Right atrium auricular region (tissue), 2 donors: ENCODE measurements at places on chromosomes 16 and 17. TPM values are rescaled to one million over a fixed set of nuclear protein-coding genes. Genes with fewer than 3 reads are reported as not detected.

DNA sequence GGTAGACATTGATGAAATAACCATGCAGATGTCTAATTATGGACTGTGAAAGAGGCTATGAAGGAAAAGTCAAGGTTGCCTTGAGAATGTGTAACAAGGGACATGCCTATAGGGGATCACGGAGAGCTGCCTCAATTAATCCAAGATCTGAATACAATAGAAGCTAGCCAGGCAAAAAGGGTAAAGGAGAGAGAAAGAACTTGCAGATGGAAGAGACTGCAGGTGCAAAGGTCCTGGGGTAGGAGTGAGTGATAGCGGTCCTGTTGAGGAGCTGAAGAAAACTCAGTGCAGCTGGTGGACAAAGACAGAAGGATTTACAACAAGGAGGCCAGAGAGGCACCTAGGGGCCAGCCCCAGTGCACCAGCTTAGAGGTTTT, 15.9 kb upstream of the TNS4 start:
- no peak for DNase-seq
- H3K36me3 ChIP-seq = no peaks in the 10 kb centered on the region
- no peak overlapping the region for H3K4me3 ChIP-seq

- H3K27me3 ChIP-seq = no peaks in the 10 kb centered on the region
- DNase-seq = no peak
- no peaks in the 10 kb centered on the region for H3K4me1 ChIP-seq
These were observed 489.0 kb downstream of the NPIPA7 start for GRCh38 chr16:16867973-16868372.

- H3K4me1 ChIP-seq = no peaks in the 10 kb centered on the region
- DNase-seq = no peak
- no peaks in the 10 kb centered on the region for H3K27me3 ChIP-seq
- H3K27ac ChIP-seq = no peak overlapping the region
- H3K4me3 ChIP-seq = no peak overlapping the region
- peaks cover 1% of the 10 kb centered on the region for H3K36me3 ChIP-seq
These were observed 10.2 kb downstream of the KATNB1 start for GRCh38 chr16:57745768-57746167.

MT1G gene
- not detected for total RNA-seq

KRT9 gene
- not detected for total RNA-seq

DNA sequence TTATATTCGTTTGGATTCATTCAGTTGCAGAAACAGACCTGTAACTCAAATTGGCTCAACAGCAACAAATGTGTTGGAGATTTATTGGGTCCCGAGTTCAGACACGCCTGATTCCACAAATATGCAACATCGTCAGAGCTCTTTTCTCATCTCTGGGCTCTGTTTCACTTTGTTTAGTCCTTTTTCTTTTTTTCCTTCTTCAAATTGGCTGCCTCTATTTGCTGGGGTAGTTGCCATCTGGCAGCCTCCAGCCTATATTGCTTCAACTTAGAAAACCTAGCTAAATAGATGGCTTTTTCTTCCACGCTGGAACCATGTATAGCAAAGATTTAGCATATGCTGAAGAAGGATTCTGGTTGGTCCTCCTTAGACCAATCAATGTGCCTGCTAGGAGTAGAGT, 398.5 kb downstream of the RBFOX1 start:
- H3K4me1 ChIP-seq = no peaks in the 10 kb centered on the region
- no peak overlapping the region for H3K27ac ChIP-seq
- no peaks in the 10 kb centered on the region for H3K36me3 ChIP-seq
- no peak for DNase-seq
- no peaks in the 10 kb centered on the region for H3K27me3 ChIP-seq
- no peak overlapping the region for H3K4me3 ChIP-seq

CTRB1 gene
- total RNA-seq = not detected

C1QTNF8 gene
- total RNA-seq = not detected

GRCh38 chr16:12565423-12565822, 238.3 kb downstream of the CPPED1 start:
- DNase-seq = no peak
- H3K4me3 ChIP-seq = no peak overlapping the region
- H3K36me3 ChIP-seq = no peaks in the 10 kb centered on the region
- H3K27me3 ChIP-seq = no peaks in the 10 kb centered on the region
- no peak overlapping the region for H3K27ac ChIP-seq

KSR1 gene
- 7.9 TPM for total RNA-seq

- H3K36me3 ChIP-seq = no peaks in the 10 kb centered on the region
- H3K4me3 ChIP-seq = no peak overlapping the region
- H3K4me1 ChIP-seq = no peaks in the 10 kb centered on the region
- no peak overlapping the region for H3K27ac ChIP-seq
- DNase-seq = no peak
These were observed 5.8 kb downstream of the PIPOX start for GRCh38 chr17:29048440-29049368.

FCSK gene
- 9.5 TPM for total RNA-seq

DNA sequence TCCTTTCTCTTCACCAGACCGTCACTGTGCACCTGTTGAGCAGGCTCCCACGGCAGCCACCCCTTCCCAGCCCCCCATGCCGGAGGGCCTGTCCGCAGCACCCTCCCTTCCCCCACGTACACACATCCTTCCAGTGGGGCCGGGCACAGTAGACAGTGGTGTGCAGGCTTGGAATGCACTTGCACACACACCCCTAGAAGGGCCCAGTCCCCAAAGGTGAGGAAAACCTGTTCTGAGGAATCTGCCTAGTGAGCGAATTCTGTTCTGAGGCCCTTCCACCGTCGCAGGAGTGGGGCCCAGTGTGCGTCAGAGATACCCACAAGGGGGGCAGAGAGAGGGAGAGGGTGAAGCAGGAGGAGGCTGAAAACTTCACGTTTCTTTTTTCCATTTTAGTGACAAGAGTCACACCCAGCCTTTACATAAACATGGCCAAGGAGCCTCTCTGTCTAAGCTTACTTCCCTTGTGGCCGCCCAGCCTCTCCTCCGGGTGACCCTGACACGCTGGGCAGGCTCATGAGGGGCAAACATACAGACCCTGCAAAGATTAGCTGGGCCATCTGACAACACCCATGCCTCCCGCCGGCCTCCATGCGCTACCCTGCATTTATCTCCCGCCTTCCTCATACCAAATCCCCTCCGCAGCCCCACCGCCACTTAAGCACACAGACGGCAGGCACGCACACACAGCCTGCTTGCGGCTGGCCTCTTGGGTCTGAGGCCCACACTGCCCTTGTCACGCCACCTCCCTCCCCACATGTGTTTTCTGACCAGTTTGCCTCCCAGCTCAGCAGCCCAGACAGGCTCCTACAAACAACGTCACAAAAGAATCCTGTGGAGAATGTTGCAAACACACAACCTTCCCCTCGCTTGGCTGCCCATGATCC, 1.8 kb downstream of the ZBTB4 start:
- peak; percentile 73 for DNase-seq
- H3K27ac ChIP-seq = peak overlapping the region; percentile 100
- H3K4me1 ChIP-seq = no peaks in the 10 kb centered on the region
- H3K4me3 ChIP-seq = peak overlapping the region; percentile 89
- H3K27me3 ChIP-seq = no peaks in the 10 kb centered on the region
- no peaks in the 10 kb centered on the region for H3K36me3 ChIP-seq

SLC16A6 gene
- total RNA-seq = 0.43 TPM

GRCh38 chr17:57910462-57911420, 44.5 kb downstream of the CUEDC1 start:
- DNase-seq = no peak
- H3K27me3 ChIP-seq = no peaks in the 10 kb centered on the region
- H3K27ac ChIP-seq = peak overlapping the region; percentile 86
- no peaks in the 10 kb centered on the region for H3K36me3 ChIP-seq
- H3K4me1 ChIP-seq = no peaks in the 10 kb centered on the region

GRCh38 chr17:29145289-29146073, 34.7 kb downstream of the MYO18A start:
- no peaks in the 10 kb centered on the region for H3K27me3 ChIP-seq
- no peak overlapping the region for H3K4me3 ChIP-seq
- DNase-seq = peak; percentile 89
- no peaks in the 10 kb centered on the region for H3K36me3 ChIP-seq
- peak overlapping the region; percentile 60 for H3K27ac ChIP-seq
- no peaks in the 10 kb centered on the region for H3K4me1 ChIP-seq

DNA sequence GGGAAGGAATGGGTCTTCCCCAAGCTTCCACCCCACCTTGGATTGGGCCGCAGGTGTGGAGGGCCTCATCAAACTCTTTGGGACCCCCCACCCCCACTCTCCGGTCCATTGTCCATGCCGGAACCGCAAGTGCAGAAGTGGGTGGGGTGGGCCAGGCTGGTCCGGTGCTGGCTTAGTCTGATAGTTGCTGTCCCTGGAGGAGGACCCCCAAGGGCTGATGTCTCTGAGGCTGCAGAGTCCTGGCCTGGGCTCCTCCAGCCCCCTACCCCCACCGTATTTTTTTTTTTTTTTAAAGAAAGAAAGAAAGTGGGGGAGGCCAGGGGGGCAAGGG, 7.1 kb upstream of the ATXN7L3 start:
- H3K4me3 ChIP-seq = no peak overlapping the region
- no peaks in the 10 kb centered on the region for H3K27me3 ChIP-seq
- peaks cover 32% of the 10 kb centered on the region for H3K4me1 ChIP-seq
- H3K36me3 ChIP-seq = peaks cover 47% of the 10 kb centered on the region
- no peak for DNase-seq

ABI3 gene
- 6.7 TPM for total RNA-seq

RND2 gene
- total RNA-seq = 3.5 TPM

PNMT gene
- 14.9 TPM for total RNA-seq

- no peaks in the 10 kb centered on the region for H3K27me3 ChIP-seq
- no peaks in the 10 kb centered on the region for H3K36me3 ChIP-seq
- no peaks in the 10 kb centered on the region for H3K4me1 ChIP-seq
- no peak overlapping the region for H3K4me3 ChIP-seq
- peak overlapping the region; percentile 97 for H3K27ac ChIP-seq
These were observed 8.0 kb downstream of the MAP3K14 start for GRCh38 chr17:45308840-45309239.

FSCN2 gene
- 0.63 TPM for total RNA-seq

- no peaks in the 10 kb centered on the region for H3K27me3 ChIP-seq
- H3K4me3 ChIP-seq = no peak overlapping the region
- peaks cover 42% of the 10 kb centered on the region for H3K4me1 ChIP-seq
- H3K27ac ChIP-seq = no peak overlapping the region
- no peaks in the 10 kb centered on the region for H3K36me3 ChIP-seq
- DNase-seq = no peak
These were observed 5.7 kb downstream of the CANT1 start for GRCh38 chr17:79003661-79004411.

DNA sequence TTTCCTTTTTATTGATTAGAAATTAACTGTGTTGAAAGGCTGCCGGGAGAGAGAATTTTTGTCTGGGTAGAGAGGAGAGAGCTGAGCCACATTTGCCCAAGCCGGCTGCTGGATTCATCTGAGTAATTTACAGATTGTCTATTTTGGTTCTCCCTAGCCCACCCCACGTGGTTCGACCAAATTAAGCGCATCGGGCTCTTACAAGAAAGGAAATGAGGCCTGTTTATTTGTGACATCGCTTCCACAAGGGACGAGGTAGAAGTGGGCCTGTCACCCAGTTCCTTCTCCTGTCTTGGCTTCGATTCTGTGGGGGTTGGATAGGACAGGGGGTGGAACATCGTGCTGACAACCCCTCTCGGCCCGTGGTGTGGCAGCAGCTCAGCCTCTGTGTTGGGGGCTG, 42.9 kb downstream of the SYT17 start:
- H3K36me3 ChIP-seq = no peaks in the 10 kb centered on the region
- H3K4me1 ChIP-seq = no peaks in the 10 kb centered on the region
- no peak for DNase-seq
- H3K27ac ChIP-seq = no peak overlapping the region
- no peak overlapping the region for H3K4me3 ChIP-seq

DNA sequence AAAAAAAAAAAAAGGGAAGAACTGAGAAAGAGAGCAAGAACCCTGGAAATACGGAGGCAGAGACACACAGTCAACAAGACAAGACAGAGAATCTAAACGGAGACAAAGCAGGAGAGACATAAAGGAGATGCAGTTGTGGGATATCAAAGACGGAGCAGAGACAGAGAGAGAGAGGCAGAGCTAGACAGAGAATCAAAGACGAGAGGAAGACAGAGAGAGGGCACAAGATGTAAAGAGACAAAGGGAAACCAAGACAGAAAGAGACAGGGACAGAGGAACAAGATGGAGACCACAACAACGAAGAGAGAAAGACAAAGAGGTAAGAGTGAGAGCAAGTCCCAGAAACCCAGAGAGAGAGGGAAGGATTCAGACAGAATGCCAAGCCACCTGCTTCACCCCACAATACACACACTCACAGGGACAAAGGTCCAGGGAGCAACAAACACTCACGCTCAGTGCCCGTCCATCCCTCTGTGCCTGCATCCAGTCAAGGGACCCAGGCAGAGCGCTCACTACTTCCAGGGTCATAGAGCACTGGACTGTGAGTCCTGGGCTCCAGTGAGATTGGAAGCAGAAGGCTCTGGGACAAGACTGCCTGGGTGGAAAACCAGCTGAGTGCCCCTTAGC, 88.9 kb downstream of the C16orf78 start:
- H3K4me1 ChIP-seq = peaks cover 6% of the 10 kb centered on the region
- no peak overlapping the region for H3K27ac ChIP-seq
- no peak overlapping the region for H3K4me3 ChIP-seq
- H3K36me3 ChIP-seq = no peaks in the 10 kb centered on the region
- no peaks in the 10 kb centered on the region for H3K27me3 ChIP-seq

GRCh38 chr17:10069301-10069700, 129.1 kb downstream of the GAS7 start:
- H3K27me3 ChIP-seq = no peaks in the 10 kb centered on the region
- H3K27ac ChIP-seq = peak overlapping the region; percentile 59
- H3K4me1 ChIP-seq = no peaks in the 10 kb centered on the region
- no peak overlapping the region for H3K4me3 ChIP-seq

ZNF385C gene
- total RNA-seq = not detected

DNA sequence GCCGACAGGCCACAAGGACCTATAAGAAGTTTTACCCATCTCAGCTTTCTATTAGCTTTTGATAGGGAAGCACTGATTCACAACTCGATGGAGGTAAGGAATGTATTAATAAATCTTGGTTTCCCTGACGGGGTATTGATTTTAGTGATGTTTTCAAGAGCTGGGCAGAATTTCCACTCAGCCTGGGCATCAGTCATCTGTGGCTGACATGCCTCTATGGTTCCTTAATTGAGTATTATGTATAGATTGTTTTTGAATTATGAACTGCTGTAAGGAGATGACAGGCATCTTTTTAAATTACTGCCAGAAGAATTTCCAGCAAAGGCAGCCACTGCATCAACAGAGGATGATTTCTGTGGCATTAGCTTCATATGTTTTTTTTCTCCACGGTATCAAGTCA, 128.6 kb downstream of the CPPED1 start:
- DNase-seq = no peak
- no peaks in the 10 kb centered on the region for H3K27me3 ChIP-seq
- H3K36me3 ChIP-seq = no peaks in the 10 kb centered on the region
- H3K4me1 ChIP-seq = no peaks in the 10 kb centered on the region

RNF135 gene
- 13.1 TPM for total RNA-seq

DNA sequence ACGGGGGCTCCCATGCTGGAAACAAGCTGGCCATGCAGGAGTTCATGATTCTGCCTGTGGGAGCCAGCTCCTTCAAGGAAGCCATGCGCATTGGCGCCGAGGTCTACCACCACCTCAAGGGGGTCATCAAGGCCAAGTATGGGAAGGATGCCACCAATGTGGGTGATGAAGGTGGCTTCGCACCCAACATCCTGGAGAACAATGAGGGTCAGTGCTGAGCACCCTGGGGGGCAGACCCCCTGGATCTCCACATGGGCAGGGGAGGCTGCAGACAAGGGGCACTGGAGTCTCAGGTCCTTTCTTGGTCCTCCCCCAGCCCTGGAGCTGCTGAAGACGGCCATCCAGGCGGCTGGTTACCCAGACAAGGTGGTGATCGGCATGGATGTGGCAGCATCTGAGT, 4.2 kb downstream of the ENO3 start:
- no peak for DNase-seq
- no peaks in the 10 kb centered on the region for H3K27me3 ChIP-seq
- no peak overlapping the region for H3K4me3 ChIP-seq
- H3K4me1 ChIP-seq = no peaks in the 10 kb centered on the region
- H3K27ac ChIP-seq = no peak overlapping the region
- peaks cover 29% of the 10 kb centered on the region for H3K36me3 ChIP-seq
